ENCODE measurements at places on chromosomes 1 and 21. TPM values are rescaled to one million over a fixed set of nuclear protein-coding genes. Genes with fewer than 3 reads are reported as not detected.

GNG4 gene
- 0.25 TPM for total RNA-seq

RAP1GAP gene
- 0.17 TPM for total RNA-seq

RAB25 gene
- total RNA-seq = not detected

TMOD4 gene
- 0.87 TPM for total RNA-seq

ZMYND12 gene
- total RNA-seq = 0.29 TPM

DRAXIN gene
- total RNA-seq = 0.03 TPM

C8B gene
- total RNA-seq = not detected

CLCA4 gene
- total RNA-seq = not detected

GUCA2A gene
- total RNA-seq = not detected

RPTN gene
- total RNA-seq = not detected

DNA sequence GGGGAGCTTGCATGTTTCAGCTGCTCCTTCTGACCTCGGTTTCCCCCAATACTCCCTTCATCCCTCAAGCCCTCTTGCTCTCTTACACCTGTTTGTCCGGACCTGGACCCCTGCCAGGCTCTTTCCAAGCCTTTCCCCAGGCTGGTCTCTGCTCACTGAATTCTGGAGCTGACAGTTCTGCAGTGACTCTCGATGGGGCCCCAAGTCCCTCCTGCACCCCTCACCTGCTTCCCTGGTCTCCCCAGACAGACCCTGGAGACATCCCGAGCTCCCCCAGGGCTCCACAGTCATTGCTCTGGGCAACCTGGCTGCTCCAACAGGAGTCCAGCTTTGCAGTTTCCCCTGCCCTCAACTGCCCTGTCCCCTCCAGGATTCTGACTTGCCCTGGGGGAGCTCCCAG is 198.6 kb downstream of the GRIK3 start:
- DNase-seq = no peak

DNA sequence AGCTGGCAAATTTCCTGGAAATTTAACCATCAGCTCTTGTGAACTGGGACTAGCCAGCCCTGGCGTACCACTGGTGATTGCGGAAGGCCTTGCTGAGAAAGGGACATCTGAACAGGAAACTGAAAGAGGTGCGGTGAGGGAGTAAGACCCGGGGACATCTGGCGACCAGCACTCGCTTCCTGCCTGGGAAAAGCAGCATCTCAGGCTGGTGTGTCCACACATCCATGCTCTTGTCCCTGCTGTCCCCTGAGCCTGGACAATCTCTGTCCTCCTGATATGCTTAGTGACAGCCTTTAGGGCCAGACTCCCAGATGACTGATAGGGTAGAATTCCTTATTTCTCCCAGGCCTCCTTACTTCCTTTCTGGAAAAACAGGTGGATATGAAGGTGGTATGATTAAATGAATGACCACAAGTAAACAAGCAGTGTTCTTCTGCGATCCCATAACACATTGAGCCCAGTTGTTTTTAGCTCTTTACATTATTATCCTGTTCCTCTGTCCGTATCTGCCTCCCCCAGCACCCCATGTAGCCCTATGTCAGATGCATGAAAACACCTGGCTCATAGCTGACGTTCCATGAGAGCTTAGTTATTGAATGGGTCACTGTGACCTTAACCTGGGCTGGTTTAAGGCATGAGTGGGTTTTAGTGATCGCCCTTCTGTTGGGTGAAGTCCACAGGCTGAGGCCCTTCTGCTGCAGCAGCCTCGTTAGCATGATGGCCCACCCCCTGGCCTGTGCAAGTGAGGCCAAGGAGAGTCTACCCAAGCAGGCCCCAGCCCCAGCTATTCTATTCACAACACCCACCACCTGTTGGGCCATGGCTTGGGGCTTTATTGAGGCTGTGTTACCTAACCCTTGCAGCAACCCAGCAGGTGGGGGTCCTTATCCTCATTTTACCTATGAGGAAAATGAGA is 76.1 kb upstream of the GADD45A start:
- no peak for DNase-seq

- no peak for DNase-seq
Observed at GRCh38 chr21:25836396-25836795, 101.6 kb downstream of the GABPA start.

GRCh38 chr1:198623752-198624647 is 14.8 kb upstream of the PTPRC start:
- no peak for DNase-seq

- DNase-seq = no peak
Observed at GRCh38 chr1:114986286-114986685, 43.3 kb upstream of the TSHB start.

DNA sequence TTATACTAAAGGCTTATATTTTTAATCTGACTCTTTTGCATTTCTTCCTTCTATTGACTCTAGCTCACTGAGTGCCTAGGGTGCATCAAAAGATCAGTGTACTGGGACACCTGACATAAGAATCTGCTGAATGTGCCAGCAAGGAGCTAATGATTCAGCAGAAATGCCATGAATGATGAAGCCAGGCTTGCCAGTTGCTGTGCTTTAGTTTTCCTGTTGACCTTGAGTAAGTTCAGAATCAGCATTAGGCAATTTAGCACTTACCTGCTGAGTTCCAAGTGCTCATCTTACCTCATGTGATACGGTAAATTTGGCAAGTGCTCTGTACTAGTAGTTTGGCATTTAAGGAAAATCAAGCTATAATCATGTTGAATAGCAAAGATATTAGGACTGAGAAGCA is 523.2 kb upstream of the B3GALT2 start:
- peak; percentile 72 for DNase-seq

- no peak for DNase-seq
Observed at GRCh38 chr1:180246579-180246978, 16.5 kb downstream of the LHX4 start.

DNA sequence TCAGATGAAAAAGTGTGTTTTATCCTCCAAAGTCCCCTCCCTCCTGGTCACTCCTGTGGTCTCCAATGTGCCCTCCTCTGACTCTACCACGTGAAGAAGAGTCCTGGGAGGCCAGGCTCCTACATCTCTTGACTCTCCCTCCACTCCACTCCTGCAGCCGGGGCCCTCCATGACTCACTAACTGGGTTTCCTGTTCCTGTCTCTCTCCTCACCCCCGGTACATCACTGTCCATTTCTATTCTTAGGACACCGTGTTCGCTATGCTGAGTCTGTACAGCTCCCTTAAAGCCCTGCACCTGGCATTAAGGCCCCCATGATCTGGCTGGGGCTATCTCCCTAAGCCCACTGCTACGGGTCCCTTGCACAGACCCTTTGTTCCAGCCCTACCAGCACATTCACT is 93.4 kb downstream of the BCAR3 start:
- DNase-seq = no peak

GRCh38 chr1:179824265-179824664 is 53.3 kb downstream of the TOR1AIP2 start:
- DNase-seq = no peak

DNA sequence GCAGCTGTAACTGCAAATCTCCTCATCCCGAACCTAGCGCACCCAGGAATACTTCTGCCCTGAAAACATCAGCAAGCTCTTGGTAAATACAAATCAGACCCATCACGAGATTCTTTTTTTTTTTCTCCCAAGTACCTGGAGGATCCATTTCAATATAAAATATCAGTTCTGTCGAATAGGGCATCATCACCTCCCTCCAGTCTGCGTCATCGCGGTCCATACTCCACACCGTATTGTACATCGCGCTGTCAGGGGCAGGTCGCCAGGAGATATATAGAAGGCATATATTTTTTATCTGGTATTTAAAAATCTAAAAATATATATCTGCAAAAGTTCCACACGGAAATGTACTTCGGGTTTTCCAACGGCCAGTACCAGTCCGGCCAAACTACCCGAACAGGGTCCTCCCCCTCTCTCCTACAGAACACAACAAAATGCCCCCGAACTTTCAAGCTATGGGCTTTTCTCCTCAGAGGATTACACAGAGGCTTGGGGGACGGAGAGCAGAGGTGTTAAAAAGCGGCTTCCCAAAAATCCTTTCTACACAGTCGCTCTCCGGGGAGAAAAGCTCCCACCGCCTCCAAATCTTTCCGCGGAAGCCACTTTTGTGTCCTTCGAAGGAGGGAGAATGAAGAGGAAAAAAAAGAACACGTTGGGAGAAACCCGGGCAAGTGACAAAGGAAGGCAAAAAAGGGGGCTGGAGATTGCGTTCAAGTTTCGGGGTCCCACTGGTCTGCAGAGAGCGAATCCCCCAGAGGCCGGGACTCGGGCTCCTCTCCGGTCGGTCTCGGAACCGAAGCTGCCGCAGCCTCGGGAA is 509 bp downstream of the PIK3R3 start:
- no peak for DNase-seq

GRCh38 chr21:35004314-35004713 is 44.8 kb downstream of the RUNX1 start:
- DNase-seq = no peak

DNA sequence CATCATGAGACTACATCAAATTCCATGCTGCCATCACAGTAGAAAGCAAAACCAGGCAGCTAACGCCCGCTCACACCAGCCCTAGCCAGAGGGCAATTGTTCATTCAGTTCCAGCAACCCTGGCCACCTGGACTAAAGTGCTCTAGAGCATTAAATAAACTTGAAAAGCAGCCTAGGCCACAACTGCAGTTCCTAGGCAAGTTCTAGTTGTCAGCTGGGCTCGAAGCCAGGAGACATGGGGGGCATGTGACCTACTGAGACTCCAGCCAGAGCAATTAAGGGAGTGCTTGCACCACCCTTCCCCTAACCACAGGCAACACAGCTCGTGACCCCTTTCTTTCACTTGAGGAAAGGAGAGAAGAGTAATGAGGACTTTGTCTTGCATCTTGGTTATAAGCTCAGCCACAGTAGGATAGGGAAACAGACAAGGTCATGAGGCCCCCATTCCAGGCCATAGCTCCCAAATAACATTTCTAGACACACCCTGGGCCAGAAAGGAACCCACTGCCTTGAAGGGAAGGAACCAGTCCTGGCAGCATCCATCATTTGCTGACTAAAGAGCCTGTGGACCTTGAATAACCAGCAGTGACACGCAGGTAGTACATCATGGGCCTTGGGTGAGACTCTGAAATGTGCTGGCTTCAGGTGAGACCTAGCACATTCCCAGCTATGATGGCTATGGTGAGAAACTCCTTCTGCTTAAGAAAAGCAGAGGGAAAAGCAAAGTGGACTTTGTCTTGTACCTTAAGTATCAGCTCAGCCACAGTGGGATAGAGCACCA is 77.0 kb downstream of the ZZZ3 start:
- DNase-seq = no peak

DNA sequence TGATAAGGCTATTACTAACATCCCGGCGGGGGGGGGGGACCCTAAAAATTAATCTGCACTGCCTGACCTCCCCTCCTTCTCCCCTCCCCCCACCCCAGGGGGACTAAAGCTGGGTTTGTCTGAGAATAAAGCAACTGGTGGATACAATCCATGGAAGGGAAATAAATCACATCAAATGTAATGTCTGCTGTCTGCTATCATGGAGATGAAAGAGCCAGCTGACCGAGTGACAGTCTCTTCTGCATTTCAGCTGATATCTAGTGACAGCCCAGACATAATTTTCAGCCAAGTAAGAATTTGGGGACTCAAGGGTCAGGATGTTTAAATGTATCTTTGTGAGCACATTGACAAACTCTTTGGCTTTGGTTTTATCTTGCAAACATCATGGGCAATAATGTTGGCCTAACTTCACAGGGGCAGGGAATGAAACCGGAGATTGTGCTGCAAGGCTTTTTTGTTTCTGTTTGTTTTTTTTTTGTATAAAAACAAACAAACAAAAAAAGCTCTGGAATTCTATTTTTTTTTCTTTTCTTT is 44.7 kb downstream of the HTR6 start:
- no peak for DNase-seq

GRCh38 chr1:114339379-114339778 is 171.6 kb downstream of the TRIM33 start:
- no peak for DNase-seq

- DNase-seq = no peak
Observed at GRCh38 chr21:40152476-40152875, 285.2 kb downstream of the PCP4 start.

- DNase-seq = peak; percentile 74
Observed at GRCh38 chr1:106254748-106255147, 801.7 kb upstream of the PRMT6 start.

DNA sequence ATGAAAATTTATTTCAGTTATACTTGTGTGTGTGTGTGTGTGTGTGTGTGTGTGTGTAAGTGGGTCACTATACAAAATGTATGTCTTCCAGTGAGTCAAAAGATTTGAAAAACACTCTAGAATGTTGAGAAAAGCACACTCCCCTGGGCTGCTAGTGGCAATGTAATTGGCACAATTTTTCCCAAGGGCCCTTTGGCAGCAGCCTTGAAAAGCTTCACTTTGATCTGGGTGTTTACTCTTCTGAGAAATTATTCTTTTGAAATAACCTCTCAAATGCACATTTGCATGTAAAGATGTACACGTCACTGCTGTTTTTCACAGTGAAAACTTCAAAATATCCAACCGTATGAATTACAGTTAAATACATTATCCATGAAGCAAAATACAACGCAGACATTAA is 22.1 kb upstream of the SLC44A3 start:
- no peak for DNase-seq

DNA sequence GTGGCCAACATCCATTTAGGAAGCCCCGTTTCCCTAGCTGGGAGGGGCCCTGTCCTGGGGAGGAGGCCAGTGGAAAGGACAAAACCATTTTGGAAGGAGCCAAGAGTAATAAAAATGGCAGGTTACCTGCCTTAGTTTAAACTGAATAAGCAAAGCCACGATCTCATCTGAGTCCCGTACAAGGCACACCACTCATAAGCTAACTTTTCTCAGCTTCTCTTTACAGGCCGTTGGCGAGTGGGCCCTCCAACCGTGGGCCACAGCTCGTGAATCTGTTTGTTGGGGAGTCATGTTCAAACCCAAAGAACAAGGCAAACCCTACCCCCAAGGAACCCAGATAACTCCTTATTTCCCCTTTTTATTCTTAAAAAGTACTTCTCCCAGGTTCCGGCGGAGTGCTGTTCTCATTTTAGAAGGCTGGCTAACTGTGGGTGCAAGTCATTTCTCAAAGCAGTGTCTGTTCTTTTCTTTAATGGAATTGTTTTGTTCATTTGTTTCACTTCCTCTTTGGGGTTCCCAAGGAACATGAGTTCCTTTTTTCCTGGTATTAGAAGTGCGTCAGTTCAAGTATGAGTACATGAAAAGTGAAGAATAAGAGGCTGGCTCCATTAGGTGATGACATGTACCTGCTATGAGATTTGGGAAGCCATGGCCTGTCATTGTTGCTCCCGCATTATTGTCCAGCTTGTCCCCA is 89.0 kb downstream of the PSMG1 start:
- DNase-seq = no peak
